ENCODE measurements at places on chromosomes 6 and 20.

GRCh38 chr6:1215023-1215422 lies 96.9 kb upstream of the FOXQ1 start:
- DNase-seq: no peak

- DNase-seq: no peak
Measured at GRCh38 chr6:142441716-142442115, 139.9 kb downstream of the ADGRG6 start.

DNA sequence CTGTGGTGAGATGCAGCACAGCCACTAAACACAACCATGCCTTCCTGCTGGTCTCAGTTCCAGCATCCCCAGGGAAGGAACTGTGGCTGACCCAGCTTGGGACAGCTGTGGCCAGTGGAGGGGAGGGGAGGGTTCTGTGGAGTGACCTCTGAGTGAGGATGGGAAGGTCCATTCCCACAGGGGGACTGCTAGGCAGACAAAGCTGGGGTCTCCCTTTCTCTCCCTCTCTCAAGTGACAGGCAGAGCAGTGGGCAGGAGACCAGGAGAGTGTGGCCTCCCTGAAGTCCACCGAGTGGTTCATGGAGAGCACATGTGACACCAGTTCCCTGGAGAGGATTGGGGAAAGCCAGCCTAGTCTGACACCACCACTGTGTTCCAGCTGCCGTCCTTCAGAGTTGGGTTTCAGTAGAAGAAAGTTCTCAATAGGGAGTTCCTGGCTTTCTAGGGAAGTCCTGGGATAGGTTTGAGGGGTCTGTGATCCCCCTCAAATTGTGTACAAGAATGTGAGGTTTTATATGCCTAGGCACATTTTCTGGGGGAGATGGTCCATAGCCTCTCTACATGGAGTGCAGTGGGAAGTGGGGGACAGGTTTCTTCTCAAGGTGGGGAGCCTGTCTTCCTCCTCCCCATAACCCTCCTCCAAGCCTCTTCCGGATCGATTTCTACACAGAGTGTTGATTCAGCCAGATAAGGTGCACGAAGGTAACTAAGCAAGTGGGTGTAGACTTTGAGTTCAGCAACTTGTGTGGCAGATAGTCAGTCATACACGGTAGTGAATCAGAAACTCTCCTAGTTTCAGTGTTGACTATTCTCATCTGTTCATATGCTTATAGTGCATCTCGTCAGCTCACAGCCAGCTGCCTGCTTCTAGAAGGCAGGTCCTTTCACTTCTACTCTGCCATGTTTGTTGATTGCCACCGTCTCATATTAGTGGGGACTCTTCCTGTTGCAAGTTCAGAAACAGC lies 18.9 kb downstream of the MANBAL start:
- DNase-seq: no peak

DNA sequence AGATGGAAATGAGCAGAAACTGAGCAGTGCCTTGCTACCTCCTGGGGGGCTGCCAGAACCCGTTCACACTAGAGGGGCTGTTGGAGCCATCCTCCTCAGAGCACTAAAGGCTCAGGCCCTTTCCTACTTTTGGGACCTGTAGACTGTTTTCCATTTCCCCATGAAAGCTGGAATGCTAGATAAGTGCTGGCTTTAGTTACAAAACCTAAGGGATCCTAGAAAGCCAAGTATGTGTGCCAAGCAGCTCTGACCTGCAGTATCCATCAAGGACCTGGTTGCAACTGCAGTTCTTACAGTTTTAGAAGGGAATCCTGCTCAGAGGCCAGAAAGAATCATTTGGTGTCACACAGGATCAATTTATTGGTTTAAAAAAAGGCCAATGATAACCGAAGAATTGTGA lies 176.7 kb upstream of the COL21A1 start:
- no peak for DNase-seq

DNA sequence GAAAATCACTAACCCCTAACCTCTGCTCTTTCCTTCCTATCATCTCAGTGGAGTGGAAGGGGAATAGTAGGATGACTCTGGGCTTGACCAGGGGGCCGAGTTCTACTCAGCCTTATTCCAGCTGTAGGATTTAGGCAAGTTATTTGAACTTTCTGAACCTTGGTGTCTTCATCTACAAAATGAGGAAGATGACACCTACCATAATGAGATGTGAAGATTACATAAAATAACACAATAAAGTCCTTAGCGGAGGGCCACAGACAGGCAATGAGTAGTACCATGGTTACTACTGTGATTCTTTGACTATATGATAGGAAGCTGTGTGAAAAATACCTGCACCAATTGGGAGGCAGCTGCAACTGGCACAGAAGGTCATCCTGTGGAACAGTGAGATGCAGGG lies 53.6 kb upstream of the PIM1 start:
- DNase-seq: no peak

DNA sequence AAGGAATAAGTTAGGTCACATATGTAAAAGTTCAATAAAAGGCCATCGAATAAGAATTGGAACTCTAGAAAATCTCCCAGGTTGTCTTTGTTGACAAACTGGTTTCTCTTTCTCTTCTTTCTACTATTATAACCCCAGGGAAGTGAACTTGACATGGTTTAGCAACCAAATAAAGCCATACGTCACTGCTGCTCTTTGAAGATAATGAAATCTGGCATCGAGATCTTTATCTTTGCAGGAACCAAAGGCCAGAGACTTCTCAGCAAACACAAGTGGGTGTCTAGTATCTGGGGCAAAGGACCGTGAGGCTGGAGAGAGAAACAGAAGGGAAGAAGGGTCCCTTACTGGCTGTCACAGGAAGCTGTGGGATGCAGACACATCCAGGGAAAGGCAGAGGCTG lies 286.7 kb upstream of the CDYL start:
- DNase-seq: no peak

DNA sequence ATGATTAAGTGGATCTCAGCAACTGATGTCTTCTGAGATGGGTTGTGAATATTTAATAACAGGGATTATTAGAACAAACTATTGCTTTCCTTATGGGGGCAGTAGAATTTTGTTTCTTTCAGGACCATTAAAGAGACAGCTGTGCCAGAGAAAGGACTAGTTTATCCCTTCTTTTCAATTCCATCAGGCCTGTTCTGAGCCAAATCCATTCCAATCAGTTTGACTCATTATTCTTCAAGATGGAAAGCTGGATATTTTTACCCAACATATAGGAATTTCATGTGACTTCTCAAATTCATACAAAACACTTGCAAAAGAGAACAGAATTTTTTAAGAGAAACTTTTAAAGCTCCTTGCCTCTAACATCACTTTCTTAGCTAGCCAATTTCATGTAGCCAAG lies 722.0 kb upstream of the FLRT3 start:
- no peak for DNase-seq

- no peak for DNase-seq
Measured at GRCh38 chr6:6392214-6393068, 72.0 kb upstream of the F13A1 start.

DNA sequence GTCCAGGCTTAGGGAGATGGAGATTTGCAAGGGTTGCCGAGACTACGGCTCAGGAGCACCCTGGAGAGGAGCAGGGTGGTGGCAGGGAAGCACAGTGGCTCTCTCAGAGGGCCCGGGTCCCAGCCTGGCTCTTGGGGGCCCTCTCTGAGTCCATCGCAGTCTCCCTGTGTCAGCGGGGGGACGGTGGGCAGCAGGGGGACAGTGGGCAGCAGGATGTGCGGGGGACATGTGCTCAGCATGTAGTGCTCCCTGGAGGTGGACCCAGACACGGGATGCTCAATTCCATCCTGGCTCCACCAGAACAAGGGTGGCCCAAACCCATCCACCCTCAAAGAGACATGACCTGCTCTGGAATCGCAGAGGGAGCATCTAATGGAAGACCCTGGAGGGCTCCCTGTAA lies 43.0 kb upstream of the ZBP1 start:
- DNase-seq: no peak

GRCh38 chr6:340991-341827 lies 48.9 kb downstream of the DUSP22 start:
- no peak for DNase-seq

DNA sequence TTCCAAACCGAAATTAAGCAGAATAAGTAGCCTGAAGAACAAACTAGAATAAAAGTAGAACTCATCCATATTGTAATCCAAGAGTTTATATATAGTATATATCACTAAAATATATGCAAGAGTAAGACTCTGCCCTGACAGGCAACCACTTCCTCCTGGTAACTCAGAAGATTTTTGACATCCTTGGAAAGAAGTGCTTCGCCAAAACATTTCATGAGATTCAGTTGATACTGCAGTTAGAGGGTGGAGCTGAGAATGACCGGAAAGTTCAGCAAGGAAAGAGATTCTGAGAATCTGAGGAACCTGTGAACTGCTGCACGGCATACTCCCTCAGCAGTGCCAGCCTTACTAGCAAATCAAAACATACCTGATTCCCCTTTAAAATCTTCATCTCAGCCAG lies 79.6 kb downstream of the CDK19 start:
- no peak for DNase-seq

GRCh38 chr6:5469101-5469846 lies 208.0 kb downstream of the FARS2 start:
- DNase-seq: no peak
